ENCODE measurements at places on chromosomes 3 and 15.

DNA sequence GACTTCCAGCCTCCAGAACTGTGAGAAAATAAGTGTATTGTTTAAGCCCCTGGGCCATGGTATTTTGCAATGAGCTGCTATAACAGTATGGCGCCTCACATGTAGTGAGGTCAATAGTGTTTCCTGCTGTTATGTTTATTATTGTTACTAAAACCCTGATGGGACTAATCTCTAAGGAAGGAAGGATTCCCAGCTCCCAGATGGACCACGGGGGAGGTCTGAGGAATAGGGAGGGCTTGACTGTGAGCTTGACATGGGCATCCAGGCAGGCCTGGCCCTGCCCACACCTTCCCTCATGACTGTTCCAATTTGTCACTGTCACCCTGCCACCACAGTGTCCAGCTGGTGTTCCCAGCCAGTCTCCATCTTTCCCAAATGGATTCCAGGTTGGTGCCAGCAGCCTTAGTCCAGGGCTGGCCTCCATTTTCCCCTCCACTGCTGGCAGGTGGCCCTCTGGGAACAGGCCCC lies 14.5 kb upstream of the SLC41A3 start:
- DNase-seq, result no peak

DNA sequence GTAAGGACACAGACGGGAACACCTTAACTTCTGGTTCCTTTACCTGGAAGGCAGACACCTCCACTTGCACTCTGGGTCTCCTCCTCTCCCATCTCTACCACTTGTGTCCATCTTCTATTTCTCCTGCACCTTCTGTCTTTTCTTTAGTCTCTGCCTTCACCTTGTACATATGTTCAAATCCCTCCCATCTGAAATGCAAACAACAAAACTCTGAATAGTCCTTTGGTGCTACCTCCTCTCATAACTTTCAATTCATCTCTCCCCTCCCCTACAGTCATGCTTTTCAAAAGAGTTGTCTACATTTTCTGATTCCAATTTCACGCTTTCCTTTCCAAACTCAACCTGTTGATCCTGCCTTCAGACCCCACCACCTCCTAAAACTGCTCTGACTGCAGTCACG lies 5.3 kb upstream of the CRABP1 start:
- no peak for DNase-seq

GRCh38 chr3:105564546-105565288 lies 198.0 kb downstream of the ALCAM start:
- no peak for DNase-seq

DNA sequence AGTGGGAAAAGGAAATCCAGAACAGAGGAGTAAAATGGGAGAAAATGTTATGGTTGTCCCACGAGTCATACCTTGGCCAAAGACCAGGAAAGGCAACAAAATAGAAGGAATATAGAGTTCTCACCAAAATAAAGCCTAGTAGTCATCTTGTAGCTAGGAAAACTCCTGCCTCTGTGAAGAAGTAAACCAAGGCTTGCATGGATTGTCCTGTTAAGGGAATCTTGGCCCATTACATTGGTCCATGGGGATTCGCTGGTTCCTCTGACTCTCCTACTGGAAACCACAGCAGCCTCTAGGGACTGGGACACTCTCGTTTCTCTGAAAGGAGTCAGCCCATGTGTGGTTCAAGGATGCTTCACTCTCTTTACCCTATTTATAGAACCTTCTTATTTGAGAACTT lies 62.9 kb upstream of the FNDC3B start:
- DNase-seq, result no peak

- no peak for DNase-seq
These were observed 35.0 kb upstream of the ABHD17C start for GRCh38 chr15:80660119-80660518.

- DNase-seq, result no peak
These were observed 334.8 kb downstream of the ERC2 start for GRCh38 chr3:56133423-56133822.

GRCh38 chr15:91445695-91446228 lies 345.7 kb downstream of the SV2B start:
- no peak for DNase-seq

DNA sequence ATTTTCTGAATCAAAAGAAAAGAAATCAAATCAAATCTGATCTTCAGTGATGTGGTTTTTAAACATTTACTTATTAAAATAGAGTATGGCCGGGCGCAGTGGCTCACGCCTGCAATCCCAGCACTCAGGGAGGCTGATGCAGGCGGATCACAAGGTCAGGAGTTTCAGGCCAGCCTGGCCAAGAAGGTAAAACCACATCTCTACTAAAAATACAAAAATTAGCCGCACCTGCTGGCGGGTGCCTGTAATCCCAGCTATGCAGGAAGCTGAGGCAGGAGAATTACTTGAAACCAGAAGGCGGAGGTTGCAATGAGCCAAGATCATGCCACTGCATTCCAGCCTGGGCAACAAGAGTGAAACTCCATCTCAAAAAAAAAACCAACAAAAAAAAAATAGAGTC lies 169.1 kb downstream of the ULK4 start:
- no peak for DNase-seq

GRCh38 chr3:108420926-108421325 lies 89.5 kb downstream of the MYH15 start:
- DNase-seq, result no peak

GRCh38 chr15:77673866-77674265 lies 41.2 kb upstream of the LINGO1 start:
- no peak for DNase-seq

DNA sequence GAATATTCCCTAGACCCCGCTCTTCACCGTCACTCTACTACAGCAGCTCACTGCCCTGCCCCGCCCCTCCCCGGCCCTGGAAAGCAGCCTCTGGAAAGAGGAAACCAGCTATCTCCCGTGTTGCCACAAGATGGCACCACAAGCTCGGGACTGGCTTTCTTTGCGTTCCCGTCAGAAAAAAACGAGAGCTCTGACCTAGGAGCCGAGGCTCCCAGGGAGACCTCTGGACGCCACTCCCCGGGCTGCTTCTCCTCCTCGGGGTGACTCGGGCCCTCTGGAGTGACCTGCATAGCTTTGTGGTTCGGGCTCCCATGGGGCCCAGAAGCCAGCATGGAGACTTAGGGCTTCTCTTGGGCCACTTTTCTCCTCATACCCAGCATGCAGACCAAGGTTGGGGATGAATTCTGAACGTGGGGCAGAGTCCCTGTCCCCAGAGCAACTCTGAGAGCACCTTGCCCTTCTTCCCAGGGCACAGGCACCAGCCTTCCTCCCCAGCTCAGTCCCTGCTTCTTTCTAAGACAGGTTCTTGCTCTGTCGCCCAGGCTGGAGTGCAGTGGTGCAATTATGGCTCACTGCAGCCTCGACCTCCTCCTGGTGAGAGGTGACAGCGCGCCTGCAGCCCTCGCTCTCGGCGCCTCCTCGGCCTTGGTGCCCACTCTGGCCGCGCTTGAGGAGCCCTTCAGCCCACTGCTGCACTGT lies 19.0 kb downstream of the STOML1 start:
- peak; percentile 85 for DNase-seq
